ENCODE measurements at places on chromosomes 1 and 21.
A peak's percentile ranks its signal among the peaks of the same experiment; 100 is the strongest.

DNA sequence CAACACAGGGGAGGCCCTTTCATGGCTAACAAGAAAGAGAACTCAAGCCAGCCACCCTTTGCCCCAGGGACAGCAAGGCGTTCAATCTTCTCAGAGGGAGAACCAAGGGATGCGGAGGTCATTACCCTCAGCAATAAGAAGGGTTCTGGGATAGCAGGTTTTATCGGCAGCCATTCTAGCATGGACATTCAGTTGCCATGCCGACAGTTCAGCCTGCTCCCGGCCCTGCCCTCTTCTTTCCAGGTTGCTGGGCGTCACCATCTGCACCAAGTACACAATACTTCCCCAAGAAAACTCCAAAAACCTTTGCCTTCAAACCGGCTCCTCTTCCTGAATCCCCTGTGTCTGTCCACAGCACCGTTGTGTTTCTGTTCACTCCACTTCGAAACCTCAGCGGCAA, 47.1 kb downstream of the SYT2 start:
- DNase-seq, result no peak

GRCh38 chr21:43943512-43944077, 68.5 kb upstream of the TRAPPC10 start:
- DNase-seq, result no peak

DNA sequence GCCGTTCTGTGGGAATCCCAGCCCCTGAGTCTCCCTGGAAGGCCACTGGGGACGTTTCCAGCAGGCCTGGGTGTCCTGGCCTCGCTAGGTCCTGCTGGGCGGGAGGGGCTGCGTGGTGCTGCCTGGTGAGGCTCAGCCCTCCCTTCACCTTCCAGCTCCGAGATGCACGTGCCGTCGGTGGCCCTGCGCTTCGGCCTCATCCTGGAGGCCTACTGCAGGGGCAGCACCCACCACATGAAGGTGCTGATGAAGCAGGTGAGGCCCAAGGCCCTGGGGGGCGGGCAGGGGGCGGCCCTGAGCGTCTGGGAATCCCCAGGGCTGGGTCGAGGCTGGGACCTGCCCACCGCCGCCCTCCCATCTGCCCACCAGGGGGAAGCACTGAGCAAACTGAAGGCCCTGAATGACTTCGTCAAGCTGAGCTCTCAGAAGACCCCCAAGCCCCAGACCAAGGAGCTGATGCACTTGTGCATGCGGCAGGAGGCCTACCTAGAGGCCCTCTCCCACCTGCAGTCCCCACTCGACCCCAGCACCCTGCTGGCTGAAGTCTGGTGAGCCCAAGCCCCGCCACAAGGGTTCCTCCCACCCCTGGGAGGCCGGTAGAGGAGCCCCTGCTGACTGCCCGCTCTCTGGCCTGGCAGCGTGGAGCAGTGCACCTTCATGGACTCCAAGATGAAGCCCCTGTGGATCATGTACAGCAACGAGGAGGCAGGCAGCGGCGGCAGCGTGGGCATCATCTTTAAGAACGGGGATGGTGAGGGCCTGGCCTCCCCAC, 70.3 kb downstream of the PIK3CD start:
- DNase-seq, result no peak

GRCh38 chr1:219580009-219580676, 32.8 kb downstream of the ZC3H11B start:
- peak; percentile 12 for DNase-seq

DNA sequence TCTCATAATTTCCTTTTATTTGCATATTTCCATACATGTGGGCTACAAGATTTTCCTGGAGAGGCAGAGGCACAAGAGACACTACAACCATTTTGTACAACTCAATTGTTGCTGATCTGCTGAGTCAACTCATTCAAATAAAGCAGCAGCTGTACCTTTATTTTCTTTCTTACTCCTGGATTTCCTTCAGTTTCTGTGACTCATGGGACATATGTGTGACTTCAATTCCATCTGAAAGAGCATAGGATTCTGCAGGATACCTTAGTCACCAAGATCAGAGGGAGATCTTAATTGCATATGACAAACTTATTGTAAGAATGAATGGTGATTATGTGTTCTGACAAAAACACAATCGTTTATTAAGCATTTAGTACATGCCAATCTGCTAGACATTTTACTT, 2219.4 kb downstream of the NCAM2 start:
- no peak for DNase-seq

- no peak for DNase-seq
Observed at GRCh38 chr1:82343381-82343780, 542.6 kb downstream of the ADGRL2 start.

GRCh38 chr1:177309880-177310279, 139.1 kb downstream of the BRINP2 start:
- DNase-seq, result no peak

GRCh38 chr1:77925518-77925917, 37.1 kb downstream of the NEXN start:
- no peak for DNase-seq

GRCh38 chr1:54375712-54376429, 30.3 kb downstream of the SSBP3 start:
- DNase-seq, result no peak

DNA sequence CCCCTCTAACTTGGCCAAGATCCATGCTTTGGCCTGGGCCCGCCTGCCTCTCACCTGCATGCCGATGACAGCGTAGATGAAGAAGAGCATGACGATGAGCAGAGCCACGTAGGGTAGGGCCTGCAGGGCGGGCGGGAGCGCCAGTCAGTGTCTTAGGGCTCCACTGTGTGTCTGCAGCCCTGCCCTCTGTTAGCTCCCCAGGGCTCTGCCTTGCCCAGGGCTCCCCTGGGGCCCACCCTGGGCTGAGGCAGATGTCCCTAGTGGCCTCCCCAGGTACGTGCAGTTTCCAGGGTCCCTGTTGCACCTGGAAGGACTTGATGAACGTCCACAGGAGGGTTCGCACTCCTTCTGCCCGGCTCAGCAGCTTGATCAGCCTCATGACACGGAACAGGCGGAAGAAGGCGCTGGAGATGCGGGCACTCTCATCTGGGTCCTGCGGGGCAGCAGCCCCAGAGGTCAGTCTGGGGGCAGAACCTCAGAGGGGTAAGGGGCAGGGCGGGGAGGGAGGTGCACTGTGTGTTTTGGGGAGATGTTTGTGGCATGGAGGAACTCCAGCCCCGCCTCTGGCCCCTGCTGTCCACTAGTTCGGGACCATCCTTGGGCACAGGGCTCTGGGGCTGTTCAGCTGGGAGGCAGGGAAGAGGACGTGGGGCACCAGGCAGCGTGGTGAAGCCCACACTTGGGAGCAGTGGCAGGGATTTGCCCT, 29.8 kb upstream of the KIF21B start:
- no peak for DNase-seq

- peak; percentile 29 for DNase-seq
Observed at GRCh38 chr1:193767886-193768285, 581.5 kb upstream of the B3GALT2 start.

- DNase-seq, result no peak
Observed at GRCh38 chr21:38459490-38459889, 38.8 kb downstream of the ERG start.

- DNase-seq, result no peak
Observed at GRCh38 chr1:234316937-234317336, 56.3 kb upstream of the COA6 start.

DNA sequence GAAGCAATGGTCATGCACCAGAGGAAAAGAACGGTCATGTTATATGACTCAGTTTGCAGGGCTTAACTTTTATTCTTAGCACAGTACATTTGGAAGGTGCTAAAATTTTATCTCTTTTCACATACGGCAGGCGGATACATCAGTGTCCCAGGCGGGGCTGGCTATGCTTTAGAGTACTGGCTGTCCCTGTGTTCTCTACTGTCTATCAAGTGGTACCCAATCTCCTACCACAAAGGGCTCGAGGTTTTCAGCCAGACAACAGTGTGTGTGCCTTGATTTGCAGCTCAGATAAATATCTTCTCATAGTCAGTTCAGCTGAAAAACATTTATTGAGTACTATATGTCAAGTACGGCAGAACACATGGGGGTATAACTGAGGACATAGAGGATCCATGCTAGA, 65.3 kb downstream of the URB2 start:
- no peak for DNase-seq

DNA sequence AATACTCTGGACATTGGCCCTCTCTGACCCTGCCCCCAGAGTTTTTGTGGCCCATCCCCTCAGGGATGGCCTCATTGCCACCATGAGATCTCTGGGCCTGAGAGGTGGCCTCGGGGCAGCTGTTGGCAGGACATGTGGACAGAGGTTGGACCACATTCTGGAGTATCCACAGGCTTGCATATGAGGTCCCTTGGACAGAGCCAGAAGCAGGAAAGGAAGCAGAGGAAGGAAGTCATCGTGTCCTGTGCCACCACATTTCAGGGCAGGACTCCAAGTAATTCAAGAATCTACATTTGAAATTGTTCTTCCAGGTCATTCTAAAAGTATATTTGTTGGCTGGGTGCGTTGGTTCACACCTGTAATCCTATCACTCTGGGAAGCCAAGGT, 95.9 kb upstream of the PPP2R5A start:
- DNase-seq, result no peak

DNA sequence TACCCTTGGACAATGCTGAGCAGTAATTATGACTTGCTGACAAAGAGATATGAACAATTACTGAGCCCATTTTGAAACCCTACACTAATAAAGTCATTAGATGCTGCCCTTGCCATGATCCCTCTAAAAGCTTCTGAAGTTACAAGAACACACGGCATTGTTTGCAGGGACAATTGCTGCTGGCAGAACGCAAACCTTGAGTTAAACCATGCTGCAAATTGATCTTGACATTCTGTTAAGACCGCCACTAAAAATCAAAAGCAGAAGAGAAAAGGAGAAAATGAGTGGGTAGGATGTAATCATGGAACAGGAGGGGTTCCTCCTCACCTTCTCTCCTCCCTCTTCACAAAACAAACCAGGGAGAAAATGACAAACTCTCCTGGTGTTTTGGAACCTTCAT, 136.2 kb upstream of the DMRTA2 start:
- DNase-seq, result no peak

DNA sequence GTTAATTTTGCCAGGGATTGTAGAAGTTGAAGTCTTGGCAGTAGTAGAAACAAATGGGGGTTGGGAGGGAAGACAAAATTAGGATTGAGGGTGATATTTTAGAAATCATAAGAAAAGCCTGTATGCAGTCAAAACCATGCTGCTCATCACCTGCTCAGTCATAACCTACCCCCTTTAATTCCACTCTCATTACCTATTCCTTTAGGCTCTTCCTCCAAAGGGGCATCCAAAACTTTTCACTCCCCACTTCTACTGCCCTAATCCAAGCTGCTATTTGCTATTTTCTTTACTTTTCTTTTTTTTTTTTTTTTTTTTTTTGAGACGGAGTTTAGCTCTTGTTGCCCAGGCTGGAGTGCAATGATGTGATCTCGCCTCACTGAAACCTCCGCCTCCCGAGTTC, 11.5 kb downstream of the H3-3A start:
- DNase-seq, result no peak

Measured in M059J (cell line).